ENCODE measurements at places on chromosomes 5 and 9.

DNA sequence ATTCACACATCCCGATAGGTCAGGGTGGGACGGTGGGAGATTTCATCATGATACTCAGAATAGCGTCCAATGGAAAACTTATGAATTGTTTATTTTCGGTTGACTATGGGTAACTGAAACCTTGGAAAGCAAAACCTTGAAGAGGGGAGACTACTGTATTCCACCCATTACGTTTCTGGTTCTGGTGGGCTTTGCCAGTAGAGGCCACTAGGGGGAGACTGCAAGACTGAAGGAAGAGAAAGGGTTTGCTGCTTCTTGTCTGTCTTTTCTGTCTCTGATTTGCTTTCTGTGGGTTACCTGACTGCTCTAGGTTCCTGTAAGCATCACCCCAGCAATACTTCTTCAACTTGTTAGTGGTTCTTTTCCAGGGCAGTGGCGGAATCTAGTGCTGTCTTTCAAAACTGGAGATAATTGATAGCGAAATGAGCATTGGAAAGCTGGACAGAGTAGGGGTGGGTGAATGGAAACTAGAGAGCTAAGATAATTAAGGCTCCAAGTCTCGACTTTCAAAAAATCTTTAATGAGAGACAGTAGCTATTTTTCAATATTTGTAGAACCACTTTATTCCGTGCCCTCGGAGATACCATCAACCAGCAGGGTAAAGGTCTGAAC lies 27.0 kb downstream of the GRIN3A start:
- DNase-seq = no peak

- DNase-seq = no peak
Observed at GRCh38 chr5:140153905-140154304, 21.1 kb upstream of the CYSTM1 start.

DNA sequence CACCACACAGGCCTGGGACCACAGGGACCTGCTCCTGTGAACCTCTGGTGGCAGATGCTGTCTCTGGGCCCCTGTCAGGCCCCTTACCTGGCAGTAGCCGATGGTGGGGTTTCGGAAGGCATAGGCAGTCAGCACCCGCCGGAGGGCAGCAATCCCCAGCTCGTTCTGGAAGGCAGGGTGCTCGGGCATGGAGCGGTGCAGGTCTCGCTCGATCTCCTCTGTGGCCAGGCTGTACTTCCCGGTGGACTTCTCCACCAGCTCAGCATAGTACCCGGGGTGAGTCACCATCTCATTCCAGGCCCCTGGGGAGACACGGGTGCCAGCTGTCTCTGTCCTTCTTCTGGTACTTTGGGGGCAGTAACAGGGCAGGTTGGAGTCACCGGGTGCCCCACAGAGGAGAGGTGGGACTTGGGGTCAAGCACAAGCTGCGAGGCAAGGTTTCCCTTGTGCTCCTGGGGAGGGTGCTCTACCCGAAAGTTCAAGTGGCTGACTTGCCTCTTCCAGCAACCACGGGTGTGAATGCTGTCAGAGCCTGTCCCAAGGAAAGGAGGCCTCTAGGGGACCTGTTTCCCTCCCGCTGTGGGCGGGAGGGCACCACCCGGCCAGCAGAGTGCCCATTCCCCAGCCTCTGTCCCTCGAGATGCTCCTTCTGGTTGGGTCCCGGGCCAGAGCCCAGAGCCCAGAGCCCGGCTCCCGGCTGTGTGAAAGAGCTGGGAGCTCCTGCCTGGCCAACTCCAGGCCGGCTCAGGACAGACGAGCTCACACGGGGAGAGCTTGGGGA lies 19.8 kb upstream of the MRNIP start:
- DNase-seq = no peak

DNA sequence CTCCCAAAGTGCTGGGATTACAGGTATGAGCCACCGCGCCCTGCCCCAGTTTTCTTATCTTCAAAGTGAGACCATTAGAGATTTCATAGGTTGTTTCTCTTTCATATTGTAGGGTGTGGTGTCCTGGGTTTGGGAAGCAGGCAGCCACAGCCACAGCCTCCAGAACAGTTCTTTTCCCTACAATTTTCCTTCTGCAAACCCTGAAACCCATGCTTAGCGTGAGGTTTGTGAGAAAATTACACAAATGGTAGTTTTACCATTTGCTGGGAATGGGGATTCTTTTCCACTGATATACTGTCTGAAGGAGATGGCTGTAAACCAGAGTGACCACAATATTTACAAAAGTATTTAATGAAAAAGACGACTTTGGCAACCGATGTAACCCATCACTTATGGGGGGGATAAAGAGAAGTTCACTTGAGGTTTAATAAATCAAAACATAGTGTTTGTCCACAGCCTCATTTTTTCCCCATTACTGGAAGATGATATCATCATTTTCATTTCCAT lies 26.7 kb upstream of the ECM2 start:
- DNase-seq = no peak
